ENCODE measurements at places on chromosomes 5 and 9.

- DNase-seq, result peak; percentile 9
Measured at GRCh38 chr5:109485030-109485429, 75.3 kb upstream of the PJA2 start.

DNA sequence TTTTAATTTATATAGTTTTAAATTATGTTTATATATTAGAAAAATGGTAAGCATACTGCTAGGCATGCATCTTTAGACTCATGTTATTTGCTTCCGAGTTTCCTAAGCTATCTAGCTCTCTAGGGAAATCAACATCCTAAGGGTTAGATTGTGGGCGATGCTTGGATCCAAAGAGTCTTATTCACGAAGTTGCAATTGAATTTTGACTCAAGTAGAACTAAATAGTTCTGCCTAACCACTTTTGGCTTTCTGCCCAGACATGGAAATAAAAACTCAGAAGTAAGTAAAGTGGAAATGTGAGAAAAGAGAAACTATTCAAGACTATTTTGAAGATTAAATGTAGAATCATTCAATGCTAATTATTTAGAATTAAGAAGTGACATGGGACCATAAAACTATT lies 440.4 kb downstream of the CDH18 start:
- peak; percentile 72 for DNase-seq

GRCh38 chr5:89998519-89999305 lies 410.8 kb downstream of the CETN3 start:
- DNase-seq, result no peak

DNA sequence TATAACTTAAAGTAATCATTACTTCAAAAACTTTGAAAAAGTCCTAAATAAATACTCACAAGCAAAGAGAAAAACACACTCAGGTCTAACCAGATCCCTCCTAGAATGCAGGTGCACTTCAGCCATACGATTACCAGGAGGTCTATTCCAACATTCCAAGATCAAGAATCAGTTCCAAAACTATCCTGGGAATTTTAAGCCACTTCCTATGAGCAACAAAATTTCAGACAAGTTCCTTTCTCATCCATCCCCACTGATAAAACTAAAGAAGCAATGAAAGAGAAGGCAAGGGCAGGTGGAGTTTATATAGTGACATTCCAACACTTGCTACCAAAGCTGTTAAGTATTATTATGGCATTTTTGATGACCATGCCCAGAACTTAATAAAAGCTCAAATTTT lies 29.6 kb downstream of the MLLT3 start:
- DNase-seq, result no peak
